G401 (cell line): ENCODE measurements at places on chromosomes 13 and 19. TPM values are rescaled to one million over a fixed set of nuclear protein-coding genes. Genes with fewer than 3 reads are reported as not detected.

The ZNF420 gene
- total RNA-seq = 8.7 and 19.3 TPM in 2 replicates

The MBD3L3 gene
- 2.6 TPM in 1 of 2 replicates, not detected in the other for total RNA-seq

DNA sequence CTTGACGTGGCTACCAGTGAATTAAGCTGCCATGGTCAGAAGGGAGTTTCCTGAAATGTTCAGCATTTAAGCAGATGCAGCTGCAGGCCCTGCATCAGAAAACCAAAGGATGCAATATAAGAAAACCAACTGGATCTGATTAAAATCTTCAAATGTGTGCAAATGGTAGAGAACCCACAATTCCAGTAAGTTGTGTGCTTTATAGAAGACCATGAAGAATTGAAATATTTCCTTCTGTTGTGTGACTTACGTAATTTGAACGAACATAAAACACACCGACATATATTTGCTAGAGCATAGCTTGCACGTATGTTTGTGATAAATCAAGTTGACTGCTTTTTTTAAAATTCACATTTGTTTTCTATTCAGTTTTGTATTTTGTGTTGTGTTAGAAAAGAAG, 191.4 kb downstream of the COL4A1 start:
- no peak for DNase-seq

GRCh38 chr19:31332096-31332495, 17.1 kb downstream of the TSHZ3 start:
- DNase-seq = no peak
